Stimulated activated CD8-positive, alpha-beta memory T cell treated with anti-CD3 and anti-CD28 coated beads, Interleukin-4, amount 100 ng/mL, for 1 hour (primary cell): ENCODE measurements at places on chromosomes 1 and 21.

GRCh38 chr1:226304291-226304955 is 4.5 kb downstream of the LIN9 start:
- DNase-seq = no peak

- no peak for DNase-seq
These were observed 12.2 kb downstream of the ADSS2 start for GRCh38 chr1:244439391-244440032.

- no peak for DNase-seq
These were observed 30.6 kb downstream of the POFUT2 start for GRCh38 chr21:45256912-45257672.

DNA sequence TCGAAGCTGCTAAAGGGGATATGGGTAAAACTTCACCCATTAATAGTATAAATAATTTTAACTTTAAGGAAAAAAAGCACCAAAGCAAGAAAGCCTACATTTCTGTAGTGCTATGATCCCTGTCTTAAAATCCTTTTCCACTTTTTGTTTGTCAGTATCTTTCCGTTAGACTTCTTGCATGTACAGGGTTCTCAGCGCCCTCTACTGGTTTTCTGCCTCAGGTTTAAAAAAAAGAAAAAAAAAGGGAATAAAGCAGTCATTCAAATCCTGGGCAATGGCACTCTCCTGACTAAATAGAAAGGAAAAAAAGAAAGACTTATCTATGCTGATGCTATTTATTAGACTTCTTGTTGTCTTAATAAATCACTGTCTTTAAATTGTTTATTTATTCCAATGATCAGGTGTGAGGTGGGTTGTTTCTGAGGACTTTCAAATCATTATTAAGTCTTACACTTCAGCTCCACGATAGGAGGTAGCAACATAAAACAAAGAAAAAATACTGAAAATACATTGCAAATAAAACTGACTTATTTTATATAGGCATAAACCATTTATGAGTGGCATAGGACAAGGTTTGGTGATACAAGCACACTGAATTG is 475.4 kb upstream of the NR5A2 start:
- no peak for DNase-seq

GRCh38 chr1:51234721-51235425 is 1.2 kb upstream of the RNF11 start:
- peak; percentile 24 for DNase-seq

DNA sequence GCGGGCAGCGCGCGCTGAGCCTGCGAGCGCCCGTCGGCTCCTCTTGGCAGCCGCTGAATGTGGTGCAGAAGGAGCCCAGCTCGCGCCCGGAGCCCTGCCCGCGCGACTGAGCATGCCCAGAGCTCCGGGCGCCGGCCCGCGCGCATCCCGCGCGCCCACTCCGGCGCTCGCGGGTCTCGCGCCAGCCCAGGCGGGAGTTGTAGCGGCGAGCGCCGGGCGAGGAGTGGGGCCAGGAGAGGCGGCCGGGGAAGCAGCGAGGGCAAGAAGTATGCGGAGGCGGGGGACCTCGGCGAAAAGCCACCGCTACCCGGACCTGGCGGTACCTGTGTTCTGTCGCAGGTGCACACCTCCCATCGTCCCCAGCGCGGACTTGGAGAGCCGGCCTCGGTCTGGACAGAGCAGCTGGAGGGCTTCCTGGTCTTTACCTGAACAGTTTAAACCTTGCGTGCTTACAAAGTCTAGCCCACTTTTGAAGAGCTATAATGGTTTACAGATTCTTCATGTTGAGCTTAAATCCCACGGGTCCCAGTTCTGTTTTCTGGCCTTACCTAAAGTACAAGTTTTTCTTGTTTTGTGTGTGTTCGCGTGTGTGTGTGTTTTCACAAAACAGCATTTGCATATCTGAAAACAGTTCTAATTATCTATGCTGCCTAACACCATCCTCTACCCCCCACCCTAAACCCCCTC is at the start of gene DDAH1:
Gene DDAH1 (minus strand): TSS at position 61 of the 687 bp plus-strand sequence. CDS start 114 bp downstream, outside the sequence.
- DNase-seq = no peak

- DNase-seq = no peak
These were observed 21.3 kb downstream of the TMCC2 start for GRCh38 chr1:205248793-205249601.

GRCh38 chr1:61376151-61376550 is 293.8 kb downstream of the NFIA start:
- no peak for DNase-seq

GRCh38 chr1:214331827-214332423 is 51.0 kb downstream of the SMYD2 start:
- peak; percentile 21 for DNase-seq

DNA sequence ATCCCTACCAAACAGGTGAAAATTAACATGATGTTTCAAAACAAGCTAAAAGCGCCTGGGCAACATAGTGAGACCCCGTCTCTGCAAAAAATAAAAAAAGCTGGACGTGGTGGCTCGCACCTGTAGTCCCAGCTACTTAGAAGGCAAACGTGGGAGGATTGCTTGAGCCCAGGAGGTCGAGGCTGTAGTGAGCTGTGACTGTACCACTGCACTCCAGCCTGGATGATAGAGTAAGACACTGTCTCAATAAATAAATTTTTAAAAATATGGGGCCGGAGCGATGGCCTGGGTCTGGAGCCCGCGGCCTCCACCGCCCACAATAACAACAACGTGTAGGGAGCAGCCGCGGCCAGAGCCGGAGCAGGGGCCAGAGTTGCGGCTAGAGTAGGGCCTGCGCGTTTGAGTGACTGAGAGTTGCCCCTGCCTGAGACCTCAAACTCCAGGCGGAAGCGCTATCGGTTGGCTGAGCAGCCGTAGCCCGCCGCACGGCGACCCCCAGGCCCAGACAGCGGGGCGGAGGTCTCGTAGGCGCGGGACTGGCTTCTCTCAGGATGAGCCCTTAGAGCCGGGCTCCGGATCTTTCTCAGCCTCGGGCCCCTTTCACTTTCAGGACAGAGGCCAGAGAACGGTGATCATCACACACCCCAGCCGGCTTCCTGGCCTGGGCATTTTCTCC is 41.4 kb downstream of the ZMYM1 start:
- DNase-seq = peak; percentile 1

GRCh38 chr1:206430031-206430983 is 40.0 kb upstream of the IKBKE start:
- no peak for DNase-seq

DNA sequence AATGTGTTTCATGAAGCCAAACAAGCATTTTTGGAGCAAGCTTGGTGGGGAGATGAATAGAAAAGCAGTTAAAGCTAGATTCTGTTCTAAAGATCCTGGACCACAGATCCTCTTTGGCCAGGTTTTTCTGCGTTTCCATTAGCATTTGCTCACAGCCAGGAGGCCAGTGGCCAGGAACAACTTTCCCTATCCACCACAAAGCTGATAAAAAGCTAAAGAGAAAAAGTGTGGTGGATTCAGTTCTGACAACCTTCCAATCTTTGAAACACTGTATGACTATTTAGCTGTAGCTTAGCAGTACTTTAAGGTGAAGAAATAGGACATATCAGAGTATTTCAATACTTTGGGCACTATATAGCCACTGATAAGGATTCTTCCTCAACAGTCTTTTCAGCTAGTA is 3.0 kb upstream of the NEK7 start:
- DNase-seq = no peak

GRCh38 chr1:32997381-32997891 is 32.8 kb upstream of the RNF19B start:
- no peak for DNase-seq

DNA sequence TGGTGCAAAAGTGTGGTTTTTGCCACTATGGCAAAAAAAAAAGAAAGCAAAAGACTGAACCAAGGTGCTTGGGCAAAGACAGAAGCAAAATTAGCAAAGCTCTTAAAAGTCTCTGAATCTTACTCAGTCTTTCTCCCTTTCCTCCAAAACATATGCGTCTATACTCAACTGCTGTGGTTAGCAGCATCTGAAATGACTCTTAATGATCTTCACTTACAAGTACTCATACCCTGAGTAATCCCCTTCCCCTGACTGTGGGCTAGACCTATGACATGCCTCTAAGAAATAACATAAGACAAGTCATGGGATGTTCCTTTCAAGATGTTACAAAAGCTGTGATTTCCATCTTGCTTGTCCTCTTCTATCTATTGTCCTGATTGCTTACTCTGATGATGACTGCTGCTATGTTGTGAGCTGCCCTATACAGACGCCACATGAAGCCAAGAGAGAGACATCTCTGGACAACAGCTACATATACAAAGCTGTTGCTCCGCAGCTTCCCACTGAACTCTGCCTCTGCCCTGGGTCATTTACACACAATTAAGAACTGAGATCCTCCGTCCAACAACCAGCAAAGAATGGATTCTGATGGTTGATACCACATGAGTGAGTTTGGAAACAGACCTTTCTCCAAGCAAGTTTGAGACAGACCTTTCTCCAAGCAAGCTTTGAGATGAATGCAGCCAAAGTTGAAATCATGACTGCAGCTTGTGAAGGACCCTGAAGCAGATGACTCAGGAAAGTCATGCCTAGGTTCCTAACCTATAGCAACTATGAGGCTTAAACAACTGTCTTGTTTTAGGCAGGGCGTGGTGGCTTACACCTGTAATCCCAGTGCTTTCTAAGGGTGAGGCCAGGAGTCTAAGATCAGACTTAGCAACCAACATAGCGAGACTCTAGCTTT is 55.2 kb downstream of the PUM1 start:
- DNase-seq = no peak

DNA sequence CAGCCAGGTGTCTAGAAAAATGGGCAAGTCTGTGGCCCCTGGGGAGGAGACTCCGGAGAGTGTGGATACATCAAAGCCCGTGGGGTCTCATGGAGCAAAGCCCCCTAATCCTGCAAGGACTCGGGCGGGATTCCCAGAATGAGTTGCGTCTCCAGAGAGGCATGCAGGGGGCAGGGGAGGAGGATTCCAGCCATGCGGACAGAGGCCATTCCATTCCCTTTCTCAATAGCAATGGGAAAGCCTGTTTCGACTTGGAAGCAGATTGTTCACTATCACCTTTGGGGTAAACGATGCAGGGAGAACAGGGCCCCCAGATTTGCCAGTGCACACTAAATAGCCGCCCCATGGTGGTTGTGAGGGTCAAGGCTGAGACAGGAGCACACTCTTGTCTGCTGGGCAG is 15.4 kb upstream of the PRDM15 start:
- DNase-seq = no peak

DNA sequence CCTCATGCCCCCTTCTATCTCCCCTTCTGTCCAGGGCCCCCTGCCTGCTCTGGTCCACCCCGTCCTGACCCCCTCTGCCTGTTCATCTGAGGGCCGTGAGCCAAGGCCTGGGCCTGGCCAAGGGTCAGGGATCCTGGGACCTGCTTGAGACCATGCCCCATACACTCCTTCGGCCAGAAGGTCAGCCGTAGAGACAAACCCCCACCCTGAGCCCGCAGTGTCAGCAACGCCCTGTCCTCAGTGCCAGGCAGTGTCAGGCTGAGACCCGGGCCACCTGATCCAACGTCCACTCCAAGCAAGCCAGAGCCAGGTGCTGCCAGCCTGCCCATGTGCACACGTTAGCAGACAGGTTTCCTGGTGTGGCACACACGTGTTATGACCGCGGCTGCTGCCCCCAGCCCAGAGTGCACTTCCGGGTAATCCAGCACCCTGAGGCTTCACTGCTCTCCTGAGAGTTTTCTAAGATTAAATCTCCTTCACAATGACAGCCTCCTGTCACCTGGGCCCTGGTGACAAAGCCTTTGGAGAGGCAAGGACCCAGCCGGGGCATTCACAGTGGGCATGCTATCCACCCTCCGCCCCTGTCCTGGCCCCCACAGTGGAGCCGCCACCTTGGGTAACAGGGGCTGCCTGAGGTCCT is 10.1 kb upstream of the SAMD11 start:
- no peak for DNase-seq

GRCh38 chr1:14728516-14728915 is 130.0 kb downstream of the KAZN start:
- no peak for DNase-seq

GRCh38 chr1:245552331-245552730 is 397.5 kb downstream of the KIF26B start:
- no peak for DNase-seq

- no peak for DNase-seq
These were observed 13.2 kb downstream of the ADGRB2 start for GRCh38 chr1:31750858-31751510.

DNA sequence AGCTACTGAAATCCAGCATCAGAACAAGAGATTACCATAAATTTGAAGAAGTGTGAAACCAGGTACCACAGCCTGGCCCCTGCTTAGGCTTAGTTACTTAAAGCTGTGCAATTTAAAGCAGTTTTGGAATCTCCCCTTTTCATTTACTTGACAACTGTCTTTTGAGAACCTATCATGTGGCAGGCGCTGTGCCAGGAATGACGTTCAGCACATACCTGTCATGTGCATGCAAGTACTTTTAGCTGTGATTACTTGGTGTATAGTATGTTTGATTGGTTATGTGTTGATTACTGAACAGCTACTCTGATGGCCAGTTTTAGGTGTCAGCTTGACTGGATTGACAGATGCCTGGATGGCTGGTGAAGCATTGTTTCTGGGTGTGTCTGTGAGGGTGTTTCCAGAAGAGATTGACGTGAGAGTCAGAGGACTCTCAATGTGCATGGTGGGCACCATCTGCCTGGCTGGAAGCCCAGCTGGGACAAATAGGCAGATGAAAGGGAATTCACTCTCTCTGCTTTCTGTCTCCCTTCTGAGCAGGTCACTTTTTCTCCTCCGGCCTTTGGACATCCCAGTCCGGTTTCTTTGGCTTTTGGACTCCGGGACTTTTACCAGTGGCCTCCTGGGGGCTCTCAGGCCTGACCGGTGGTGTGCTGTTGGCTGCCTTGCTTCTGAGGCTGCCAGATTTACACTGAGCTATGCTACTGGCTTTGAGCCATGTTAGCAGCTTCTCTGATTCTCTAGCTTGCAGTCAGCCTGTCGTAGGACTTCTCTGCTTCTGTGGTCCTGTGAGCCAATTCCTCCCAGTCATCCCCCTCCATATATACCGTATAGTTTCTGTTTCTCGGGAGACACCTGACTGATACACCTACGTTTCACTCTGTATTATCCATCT is 178.0 kb downstream of the RYR2 start:
- no peak for DNase-seq

DNA sequence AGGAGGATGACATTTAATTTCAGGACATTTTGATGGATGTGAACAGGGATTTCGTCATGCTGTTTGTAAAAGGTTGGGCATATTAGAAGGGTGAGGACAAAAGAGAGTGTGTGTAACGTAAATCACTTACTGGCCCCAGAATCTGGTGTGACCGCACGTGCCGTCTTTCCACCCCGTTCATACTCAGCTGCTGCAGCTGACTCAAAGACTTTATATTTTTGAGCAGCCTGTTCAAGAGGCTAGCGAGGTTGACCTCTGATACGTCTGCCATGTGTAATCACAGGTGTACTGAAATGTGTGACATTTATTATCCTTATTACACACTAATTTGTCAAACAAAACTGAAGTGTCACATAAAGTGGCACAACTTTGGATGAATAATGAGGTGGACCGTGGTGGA is 66.5 kb upstream of the ERRFI1 start:
- DNase-seq = no peak

DNA sequence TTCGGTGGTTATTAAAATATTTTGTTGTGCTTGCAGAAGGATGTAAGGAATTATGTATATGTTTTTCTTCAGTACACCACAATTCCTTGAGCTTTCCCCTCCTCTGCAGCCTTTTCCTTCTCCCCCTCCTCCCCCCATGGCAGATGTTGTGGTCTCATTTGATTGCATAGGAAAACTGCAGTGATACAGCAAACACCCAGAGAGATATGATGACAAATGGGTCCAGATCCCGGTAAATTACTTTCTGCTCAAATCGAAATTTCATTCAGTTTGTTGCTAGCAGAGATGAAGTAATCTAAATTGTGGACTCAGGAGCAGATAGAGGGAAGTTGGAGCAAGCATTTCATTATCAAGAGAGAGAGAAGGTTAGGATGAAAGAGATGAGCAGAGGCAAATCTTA is 9.9 kb downstream of the LMO4 start:
- DNase-seq = no peak

- DNase-seq = no peak
These were observed 18.1 kb downstream of the USP24 start for GRCh38 chr1:55197099-55197498.
